ENCODE measurements at places on chromosomes 12 and 14.

GRCh38 chr12:19576506-19577280 lies 137.4 kb downstream of the AEBP2 start:
- no peak for DNase-seq

DNA sequence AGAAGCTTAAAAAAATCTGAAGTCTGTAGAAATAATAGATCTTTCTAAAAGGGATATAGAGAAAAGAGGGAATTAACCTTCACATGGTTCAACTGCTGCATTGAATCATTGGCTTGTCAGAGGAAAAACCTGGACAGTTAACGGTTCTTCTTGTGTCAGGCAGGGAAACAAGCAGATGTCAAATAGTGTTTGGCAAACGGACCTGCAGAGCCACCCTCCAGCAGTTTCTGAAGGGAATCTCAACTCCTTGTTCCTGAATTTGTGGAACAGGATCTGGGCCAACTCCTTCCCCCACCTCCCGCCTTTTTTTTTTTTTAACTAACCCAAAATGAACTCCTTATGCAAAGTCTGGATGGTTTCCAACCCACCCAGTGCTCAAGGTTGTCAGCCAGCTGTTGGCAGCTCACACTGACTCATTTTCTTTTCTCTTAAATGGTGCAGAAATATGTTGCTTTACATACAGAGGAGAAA lies 187.3 kb downstream of the CAND1 start:
- DNase-seq, result no peak

DNA sequence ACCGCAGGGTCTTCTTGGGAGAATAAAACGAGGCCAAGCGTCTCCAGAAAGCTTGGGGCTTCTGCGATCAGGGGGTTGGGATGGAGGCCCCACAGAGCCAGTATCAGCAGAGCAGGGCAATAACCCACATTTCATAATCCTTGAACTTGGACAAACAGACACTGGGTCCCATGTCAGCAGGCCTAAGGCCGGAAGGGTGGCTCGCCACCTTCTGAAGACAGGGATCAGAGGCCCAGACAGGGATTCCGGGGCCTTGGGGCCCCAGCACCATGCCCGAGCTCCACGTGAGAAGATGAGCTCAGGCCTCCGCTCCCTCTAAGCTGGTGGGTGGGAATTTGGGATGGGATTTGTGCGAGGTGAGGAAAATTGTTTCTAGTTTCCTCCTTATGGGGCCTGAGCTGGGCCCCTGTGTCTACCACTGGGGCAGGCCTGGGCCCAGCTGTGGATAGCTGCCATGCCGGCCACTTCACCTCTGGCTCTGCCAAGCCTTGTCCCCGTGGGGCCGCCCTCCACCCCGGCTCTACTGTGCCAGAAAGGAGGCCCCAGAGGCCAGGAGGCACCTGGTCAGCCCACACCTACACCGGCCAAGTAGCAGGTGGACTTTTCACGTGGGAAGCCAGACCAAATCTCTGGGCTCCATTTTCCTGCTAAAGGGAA lies 67.2 kb upstream of the DLK1 start:
- DNase-seq, result no peak

- DNase-seq, result no peak
Observed at GRCh38 chr12:100860611-100861010, 66.0 kb downstream of the ANO4 start.

- no peak for DNase-seq
Observed at GRCh38 chr12:78340406-78340805, 509.7 kb downstream of the NAV3 start.

DNA sequence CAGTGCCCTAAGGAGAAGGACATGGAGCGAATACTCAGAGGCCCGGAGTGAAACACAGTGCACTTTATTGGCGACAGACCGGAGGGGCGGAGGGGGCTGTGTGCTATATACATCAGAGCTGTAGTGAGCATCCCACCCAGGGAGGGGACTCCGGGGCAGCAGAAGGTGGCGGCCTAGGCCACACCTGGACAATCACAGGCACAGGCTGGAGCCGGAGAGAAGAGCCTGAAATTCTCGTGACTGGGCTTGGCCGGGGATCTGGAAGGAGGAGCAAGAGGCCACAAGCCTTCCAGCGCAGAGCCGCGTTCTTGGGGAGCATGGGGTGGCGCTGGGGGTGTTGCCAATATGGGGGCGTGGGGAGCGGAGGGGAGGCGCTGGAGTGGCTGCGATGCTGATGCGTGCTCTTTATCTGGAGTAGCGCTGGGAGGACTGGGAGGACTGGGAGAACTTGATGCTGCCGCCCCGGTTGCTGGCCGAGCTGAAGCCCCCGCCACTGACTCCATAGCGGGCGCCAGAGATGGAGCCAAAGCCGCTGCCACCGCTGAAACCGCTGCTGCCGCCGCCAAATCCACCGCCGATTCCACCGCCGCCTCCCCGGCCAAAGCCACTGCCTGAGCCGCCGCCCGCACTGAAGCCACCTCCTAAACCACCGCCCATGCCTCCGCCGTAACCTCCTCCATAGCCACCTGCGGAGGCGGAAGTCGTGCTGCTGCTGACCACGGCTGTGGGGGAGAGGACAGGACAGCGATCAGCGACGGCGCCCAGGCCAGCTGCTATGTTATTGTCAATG lies 6.1 kb downstream of the KRT3 start:
- no peak for DNase-seq
